Stimulated activated CD8-positive, alpha-beta memory T cell treated with anti-CD3 and anti-CD28 coated beads, Interleukin-15, amount 100 ng/mL, for 4 hours (primary cell): ENCODE measurements at places on chromosomes 3 and 15.
A peak's percentile ranks its signal among the peaks of the same experiment; 100 is the strongest.

GRCh38 chr15:64460724-64461720, 644 bp downstream of the ZNF609 start:
- peak; percentile 7 for DNase-seq

- DNase-seq = no peak
Observed at GRCh38 chr15:45585069-45585791, 1.9 kb upstream of the BLOC1S6 start.

- DNase-seq = peak; percentile 48
Observed at GRCh38 chr3:23202921-23203707, at the start of gene UBE2E2. Gene UBE2E2, plus strand, starts transcription at chr3:23203327.

DNA sequence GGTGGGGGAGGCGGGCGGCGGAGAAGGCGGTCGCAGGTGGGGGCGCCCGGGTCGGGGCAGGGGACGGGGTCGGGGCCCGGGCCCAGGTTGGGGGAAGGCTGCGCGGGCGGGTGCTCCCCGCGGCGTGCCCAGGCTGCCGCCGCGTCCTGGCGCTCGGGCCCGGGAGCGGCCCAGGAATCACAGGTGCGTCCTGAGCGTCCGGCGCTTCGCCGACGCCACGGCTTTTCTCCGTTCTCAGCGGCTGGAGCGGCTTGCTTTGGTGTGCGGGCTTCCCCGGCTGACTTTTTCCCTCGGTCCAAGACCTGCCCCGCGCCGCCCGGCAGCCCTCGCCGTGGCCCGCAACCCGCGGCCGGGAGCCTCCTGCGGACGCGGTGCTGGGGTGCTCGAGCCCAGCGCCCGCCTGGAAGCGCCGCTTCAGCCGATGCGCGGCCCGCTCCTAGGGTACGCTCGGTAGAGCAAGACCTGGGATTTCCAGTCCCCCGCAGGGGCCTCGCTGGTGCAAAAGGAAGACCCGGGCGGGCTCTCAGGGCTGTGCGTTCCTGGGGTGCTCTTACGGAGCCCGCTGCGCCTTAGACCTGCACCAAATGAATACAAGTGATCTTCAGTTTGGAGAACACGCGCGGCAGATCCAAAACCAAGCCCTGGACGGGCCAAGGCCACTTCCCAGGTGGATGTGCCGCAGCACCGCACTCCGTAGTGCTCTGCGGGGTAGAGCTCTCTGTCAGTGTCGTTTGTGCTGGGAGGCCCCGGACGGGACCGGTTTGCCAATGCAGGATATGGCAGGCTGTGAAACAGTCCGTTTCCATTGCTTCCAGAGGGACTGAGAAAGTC, 639 bp downstream of the NIPA1 start:
- no peak for DNase-seq

DNA sequence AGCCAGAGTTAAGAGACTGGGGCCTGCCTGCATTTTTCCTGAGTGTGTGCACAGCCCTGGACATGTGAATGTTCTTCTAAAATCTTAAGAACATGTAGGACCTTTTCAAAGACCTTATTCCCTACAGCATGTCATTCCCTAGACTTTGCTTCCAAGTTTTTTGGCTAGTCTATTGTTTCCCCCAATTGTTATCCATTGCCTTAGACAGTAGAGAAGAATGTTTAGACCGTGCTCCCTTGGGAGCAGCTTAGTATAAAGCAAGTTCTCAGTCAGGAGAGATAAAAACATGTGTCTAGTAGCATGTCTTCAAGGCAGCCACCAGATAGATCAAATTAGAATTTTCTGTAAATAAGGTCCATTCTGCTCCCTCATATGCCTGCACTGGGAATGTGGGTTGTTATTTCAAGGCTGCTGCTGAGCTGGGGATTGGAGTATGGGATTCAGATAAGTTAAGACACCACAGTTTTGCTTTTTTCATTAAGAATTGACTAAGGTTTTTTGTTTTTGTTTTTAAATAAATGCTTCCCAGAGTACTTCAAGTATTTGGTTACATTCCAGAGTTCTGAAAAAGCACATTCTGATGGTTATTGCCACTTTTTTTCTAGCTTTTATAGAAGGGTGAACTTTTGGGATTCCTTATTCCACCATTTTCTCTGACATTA, 246.7 kb downstream of the RORA start:
- no peak for DNase-seq

- no peak for DNase-seq
Observed at GRCh38 chr3:182609575-182610156, 183.6 kb upstream of the ATP11B start.

DNA sequence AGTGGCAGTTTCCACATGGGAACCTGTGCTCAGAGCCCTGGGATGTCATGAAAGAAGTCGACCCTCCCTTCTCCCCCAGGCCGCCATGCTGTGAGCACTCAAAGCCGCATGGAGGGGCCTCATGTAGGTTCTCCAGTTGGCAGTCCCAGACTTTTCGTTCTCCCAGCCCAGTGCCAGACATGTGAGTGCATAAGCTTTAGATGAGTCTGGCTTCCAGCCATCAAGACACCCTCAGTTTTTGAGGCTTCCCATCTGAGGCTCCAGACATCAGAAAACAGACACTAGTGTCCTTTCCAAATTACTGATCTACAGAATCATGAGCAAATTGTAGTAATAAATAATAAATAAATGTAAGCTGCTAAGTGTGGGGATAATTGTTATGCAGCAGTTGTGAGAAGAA, 136.5 kb upstream of the AGBL1 start:
- DNase-seq = no peak

- no peak for DNase-seq
Observed at GRCh38 chr15:97386940-97387339, 573.6 kb upstream of the ARRDC4 start.

DNA sequence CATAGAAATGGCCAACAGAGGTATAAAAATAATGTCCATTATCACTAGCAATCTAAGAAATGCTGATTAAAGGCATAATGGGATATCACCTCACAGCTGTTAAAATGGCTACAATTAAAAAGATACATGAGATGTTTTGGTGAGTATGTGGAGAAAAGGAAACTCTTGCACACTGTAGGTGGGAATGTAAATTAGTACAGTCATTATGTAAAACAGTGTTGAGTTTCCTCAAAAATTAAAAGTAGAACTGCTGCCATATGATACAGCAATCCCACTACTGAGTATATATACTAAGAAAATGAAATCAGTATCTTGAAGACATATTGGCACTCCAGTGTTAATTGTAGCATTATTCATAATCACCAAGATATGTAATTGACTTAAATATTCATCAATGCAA, 982.2 kb upstream of the EPHA6 start:
- no peak for DNase-seq

DNA sequence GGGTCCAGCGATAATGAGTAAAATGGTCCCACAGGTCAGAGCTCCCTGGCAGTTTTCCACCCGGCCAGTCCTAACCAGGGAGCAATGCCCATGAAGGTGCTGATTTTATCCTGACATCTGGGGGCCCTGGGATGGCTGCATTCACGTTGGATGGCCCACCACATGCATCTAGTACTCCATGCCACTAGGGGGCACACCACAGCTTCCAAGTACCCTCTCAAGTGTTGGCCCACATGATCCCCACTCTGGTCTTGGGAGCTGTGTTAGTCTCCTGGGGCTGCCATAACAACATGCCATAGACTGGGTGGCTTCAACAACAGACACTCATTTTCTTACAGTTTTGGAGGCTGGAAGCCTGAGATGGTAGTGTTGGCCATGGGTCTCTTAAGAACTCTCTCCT, 225.5 kb downstream of the SLCO3A1 start:
- no peak for DNase-seq

GRCh38 chr15:58474741-58475323, 43.0 kb downstream of the LIPC start:
- DNase-seq = no peak

GRCh38 chr3:194135806-194136518, at the start of gene HES1:
Gene HES1, plus strand, starts transcription at chr3:194136148. Its CDS starts 233 bp downstream, at chr3:194136381.
- DNase-seq = no peak

DNA sequence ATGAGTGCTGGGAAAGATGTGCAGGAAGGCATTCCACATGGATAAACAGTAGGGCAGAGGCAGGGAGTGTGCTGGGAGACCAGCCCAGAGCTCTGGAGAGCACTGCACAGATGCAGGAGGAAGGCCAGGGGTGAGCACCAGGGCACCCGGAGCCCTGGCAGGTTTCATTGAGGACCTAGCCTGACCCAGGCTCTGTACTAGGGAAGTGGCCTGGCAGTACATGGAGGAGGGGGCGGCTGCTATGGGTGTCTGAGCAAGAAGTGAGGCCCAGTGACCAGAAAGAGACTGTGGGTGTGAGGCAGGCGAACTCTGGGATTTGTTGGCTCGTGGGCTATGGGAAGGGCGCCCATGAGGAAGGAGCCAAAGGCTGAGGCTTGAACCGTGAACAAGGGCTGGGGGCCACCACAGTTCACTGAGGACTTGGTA, 139.1 kb downstream of the DNAJB8 start:
- no peak for DNase-seq

DNA sequence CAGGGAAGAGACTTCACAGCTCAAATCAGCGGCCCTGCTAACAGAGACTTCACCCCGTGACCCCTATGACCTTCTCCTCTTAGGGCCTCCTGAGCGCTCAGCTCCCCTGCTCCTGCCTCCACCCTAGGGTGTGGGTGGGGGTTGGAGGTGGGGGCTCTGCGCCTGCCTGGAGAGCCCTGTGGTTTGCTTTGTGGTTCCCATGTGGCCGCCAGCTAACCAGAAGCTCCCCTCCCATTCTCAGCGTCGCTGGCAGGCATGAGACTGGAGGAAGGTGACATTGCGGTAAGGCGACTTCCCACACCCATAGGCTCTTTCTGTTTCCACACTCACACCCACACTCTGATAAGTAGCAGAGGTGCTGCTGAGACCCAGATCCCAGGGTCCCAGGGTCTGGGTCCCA, 27.6 kb downstream of the XYLB start:
- DNase-seq = no peak
